DMS 273 treated with DMSO at 0.1 percent for 48 hours (cell line): ENCODE measurements at places on chromosomes 3 and 15.

- DNase-seq = no peak
These were observed 54.9 kb upstream of the COL6A6 start for GRCh38 chr3:130462089-130462488.

GRCh38 chr15:100201376-100202280 lies 140.1 kb downstream of the ADAMTS17 start:
- DNase-seq = no peak

GRCh38 chr3:122052968-122053367 lies 2.2 kb upstream of the CD86 start:
- no peak for DNase-seq

- no peak for DNase-seq
These were observed 10.9 kb downstream of the PROS1 start for GRCh38 chr3:93962798-93963197.

GRCh38 chr3:143002727-143003126 lies 1.4 kb downstream of the U2SURP start:
- DNase-seq = no peak

DNA sequence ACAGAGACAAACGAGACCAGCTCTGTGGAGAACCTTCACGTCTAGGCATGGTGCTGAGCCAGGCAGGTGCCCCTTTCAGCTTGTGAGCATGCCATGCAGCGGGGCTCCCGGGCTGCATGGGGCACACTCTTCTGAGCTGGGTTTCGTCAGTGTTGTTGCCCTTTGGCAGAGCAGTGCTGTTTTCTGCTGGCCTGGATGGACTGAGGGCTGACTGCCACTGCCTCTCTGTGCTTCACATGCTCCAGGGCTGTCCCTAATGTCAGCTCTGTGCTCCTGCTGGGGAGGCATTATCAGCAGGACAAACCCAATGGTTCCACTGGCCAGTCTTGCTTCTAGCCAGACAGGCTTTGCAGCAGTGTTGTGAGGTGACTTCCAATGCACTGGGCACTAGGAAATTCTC lies 9.5 kb downstream of the GASK1A start:
- no peak for DNase-seq

GRCh38 chr3:47394140-47394870 lies 13.5 kb downstream of the PTPN23 start:
- no peak for DNase-seq

DNA sequence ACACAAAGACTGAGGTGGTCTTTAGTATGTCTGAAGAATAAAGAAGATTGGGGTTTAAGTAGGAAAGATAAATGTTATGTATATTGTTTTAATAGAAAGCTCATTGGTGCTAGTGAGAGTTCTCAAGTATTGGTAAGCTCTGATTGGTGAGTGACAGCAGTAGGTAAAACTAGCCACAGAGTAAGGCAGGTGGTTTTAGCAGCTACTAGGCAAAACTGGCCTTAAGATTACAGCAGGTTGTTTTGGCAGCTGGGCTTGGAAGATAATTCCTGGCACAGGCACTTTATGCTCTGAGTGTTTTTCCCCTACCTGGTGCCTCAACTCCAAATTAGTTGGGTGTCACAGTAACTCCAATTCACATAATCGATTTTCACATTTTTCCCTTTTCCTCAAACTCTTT lies 66.3 kb downstream of the STAG1 start:
- no peak for DNase-seq

GRCh38 chr3:115660646-115661337 lies 37.5 kb downstream of the GAP43 start:
- DNase-seq = no peak

GRCh38 chr3:34178415-34178814 lies 380.0 kb downstream of the PDCD6IP start:
- no peak for DNase-seq

DNA sequence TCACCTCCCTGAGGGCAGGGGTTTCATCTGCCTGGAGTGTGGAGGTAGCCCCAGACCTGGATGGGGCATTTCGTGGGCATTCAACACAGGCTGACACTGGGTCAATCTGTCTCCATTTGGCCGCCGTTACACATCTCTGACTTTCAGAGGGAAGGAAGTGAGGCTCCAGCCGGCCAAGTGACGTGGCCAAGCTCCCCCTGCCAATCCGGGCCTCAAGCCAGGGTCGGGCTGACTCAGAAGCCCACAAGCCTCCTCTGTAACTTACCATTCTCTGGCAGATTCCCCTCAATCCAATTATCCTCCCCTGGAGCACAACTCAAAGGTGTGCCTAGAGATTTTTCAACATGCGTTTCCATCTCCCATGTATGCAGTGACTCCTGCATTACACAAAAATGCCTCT lies 227.6 kb downstream of the KLF13 start:
- no peak for DNase-seq

- no peak for DNase-seq
These were observed 48.2 kb upstream of the IGF1R start for GRCh38 chr15:98599909-98600691.

DNA sequence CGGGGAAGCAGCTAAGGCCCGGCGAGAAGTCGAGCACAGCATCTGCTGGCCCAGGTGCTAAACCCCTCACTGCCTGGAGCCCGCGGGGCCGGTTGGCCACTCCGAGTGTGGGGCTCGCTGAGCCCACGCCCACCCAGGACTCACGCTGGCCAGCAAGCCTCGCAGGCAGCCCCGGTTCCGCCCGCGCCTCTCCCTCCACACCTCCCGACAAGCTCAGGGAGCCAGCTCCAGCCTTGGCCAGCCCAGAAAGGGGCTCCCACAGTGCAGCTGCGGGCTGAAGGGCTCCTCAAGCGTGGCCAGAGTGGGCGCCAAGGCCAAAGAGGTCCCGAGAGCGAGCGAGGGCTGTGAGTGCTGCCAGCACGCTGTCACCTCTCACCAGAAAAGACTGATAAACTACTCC lies 8.9 kb upstream of the GABRB3 start:
- no peak for DNase-seq

DNA sequence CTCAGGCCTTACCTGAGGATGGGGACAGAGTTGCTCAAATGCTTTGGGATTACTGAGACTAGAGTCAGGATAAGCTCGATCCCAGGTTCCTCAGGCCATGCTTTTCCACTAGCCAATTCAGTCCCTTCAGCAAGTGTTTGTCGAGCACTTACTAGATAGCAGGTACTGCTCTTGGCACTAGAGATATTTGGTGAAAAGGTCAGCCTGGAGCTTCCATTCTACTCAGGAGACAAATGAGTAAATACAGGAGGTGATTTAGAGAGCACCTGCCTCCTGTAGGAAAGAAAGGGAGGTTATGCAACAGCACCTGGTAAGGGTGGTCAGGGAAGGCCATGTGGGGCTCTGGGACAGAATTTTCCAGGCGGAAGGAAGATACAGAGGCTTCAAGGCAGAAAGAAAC lies 99.9 kb downstream of the CACNA1D start:
- DNase-seq = no peak

DNA sequence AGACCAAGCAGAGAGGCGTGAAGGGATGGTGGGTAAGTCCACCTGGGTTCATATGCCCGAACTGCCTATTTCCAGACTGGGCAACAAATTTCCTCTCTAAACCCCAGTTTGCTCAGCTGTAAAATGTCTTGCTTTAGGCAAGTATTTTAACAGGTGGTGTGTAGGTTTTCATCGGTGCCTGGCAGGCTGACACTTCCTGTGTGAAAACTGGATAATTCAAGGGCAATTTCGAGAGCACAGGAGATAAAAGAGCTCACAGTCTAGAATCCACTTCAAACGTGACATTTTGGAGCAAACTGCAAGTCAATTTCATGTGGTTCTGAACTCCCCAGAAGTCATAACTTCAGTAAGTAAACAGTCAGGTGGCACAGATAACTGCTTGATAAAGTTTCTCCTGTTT lies 112.2 kb downstream of the OXNAD1 start:
- no peak for DNase-seq

- no peak for DNase-seq
These were observed 6.8 kb upstream of the PDCD6IP start for GRCh38 chr3:33791477-33792166.

- no peak for DNase-seq
These were observed 37.3 kb upstream of the CMTM8 start for GRCh38 chr3:32200992-32201758.

DNA sequence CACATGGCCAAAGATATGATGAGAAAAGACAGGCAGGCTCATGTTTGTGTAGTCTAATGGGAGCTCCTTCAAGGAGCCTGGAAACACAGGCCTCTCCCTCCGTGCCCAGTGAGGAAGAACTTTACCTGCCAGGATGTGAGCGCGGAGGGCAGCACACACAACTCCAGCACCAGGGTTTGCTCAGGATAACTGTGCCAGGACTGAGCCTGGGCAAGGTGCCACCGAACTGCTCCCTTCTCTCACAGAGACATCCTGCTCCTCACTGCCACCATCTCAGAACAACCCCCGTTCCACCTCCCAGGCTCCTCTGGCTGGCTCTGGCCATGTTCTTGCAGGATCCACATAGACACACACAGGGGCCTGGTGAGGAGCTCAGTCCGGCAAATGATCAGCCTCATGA lies 87.4 kb downstream of the NUP210 start:
- DNase-seq = no peak

DNA sequence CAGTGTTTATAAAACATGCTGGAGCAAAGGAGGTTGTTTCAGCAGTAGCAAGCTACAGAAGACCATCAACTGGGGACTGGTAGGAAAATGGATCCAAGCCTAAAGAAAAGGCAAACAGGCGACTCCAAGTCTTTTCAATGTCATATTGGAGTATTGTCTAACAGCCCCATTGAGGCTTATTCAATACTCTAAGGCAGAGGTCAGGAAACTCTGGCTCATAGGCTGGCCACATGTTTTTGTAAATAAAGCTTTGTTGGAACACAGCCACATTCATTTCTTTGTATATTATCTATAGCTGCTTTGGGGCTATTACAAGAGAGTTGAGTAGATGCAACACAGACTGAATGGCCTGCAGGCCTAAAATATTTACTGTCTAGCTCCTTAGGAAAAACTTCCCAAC lies 77.5 kb downstream of the RPL22L1 start:
- no peak for DNase-seq

DNA sequence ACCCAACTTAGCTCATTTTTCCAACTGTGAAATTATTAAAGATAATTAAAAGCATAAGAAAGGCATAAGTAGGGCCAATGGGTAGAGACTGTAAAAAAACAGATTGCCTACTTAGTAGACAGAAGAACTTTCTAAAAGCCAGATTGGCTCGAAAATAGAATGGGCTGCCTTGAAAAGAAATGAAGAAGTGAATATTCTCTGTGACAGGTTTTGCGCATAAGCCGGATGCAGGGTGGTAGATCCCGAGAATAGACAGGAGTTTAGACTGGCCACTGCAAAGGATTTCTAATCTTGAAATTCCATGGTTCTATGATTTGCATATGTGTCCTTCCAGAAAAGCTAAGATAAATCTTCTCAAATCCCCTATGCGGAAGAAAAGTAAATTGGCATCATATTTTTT lies 173.3 kb upstream of the ICE2 start:
- no peak for DNase-seq

DNA sequence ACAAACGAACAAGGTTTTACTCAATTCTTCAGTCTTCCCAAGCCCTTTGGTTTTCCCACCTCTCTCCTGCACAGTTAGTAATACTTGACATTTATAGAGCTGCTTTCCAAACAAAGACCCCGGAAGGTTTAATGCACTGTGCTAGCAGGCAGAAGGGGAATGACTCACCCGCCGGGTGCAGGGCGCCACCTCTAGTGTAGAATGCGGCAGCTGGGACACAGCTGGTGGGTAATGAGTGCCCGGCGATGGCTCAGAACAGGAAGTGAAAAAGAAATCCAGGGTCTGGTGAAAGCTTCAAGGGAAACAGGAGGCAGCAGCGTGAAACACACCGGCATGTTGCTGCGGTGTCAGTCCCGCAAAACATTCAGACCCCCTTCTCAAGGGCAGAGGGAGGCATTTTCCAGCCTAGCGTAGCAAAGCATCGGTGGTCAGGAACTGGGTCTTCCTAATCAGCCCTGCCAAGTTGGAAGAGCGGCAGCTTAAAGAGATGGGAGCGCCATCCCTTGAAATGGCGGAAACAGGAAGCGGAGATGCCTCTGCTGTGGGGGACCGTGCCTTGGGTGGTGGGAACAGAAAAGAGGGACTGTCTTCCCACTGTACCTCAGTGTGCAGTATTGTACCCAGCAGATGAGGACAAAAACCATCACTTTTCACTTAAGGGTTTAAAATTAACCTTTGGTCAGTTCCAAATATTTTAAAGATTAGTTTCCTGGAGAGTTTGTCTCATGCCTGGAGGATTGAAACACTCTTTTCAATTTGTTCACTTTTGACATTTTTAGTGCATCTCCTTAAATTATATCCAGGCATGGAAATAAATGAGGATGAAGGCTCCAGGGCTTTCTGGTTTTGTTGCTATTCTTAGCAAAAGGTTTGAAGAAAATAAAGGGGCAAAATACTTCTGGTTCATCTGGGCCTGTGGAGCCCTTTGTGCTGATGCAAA lies 160.7 kb upstream of the MCTP2 start:
- DNase-seq = no peak

- no peak for DNase-seq
These were observed 224.1 kb upstream of the IL12A start for GRCh38 chr3:159764490-159765029.

DNA sequence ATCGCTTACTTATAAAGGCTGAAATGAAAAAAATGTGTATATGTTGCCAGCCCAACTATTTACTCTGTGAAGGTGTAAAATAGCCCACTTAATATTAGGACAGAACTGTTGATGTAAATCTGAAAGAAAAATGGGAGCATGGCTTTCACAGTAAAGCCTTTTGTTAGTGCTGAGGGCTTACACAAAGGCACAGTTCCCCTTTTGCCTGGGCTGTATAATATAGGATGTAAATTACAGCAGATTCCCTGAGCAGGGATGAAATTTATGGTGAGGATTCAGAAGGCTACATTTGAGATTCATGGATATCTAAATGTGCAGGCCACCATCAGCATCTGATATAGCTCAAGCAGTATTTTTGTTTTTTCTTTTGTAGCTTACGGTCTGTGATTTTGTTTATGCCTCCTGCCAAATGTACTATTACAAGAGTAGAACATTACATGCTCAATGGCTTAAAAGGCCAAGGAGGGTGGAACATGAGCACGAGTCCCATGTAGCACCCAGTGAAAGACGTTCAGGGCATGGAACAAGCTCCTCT lies 109.1 kb upstream of the ATP10A start:
- DNase-seq = no peak

DNA sequence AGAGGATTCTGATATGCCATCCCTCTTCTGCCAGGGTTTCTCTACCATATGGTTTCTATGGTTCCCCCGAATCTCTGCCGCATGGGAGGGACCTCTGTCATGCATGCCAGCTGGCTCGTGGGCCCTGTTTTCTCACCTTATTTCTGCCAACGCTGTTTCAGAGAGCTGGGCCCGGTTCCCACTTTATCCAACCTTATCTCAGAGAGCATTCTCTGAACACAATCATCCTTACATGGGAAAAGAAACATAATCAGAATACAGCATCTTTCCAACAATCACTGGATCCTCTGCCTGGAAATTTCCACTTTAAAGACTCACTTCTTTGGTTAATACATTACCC lies 234.5 kb upstream of the ZBTB20 start:
- no peak for DNase-seq

GRCh38 chr3:146899171-146899570 lies 294.0 kb upstream of the PLSCR5 start:
- DNase-seq = no peak
